ENCODE measurements at places on chromosomes 12 and 14.

GRCh38 chr14:76152333-76152681 is 585 bp downstream of the GPATCH2L start:
- DNase-seq: peak; percentile 52

- DNase-seq: no peak
Observed at GRCh38 chr14:70655110-70655826, 13.6 kb downstream of the TTC9 start.

DNA sequence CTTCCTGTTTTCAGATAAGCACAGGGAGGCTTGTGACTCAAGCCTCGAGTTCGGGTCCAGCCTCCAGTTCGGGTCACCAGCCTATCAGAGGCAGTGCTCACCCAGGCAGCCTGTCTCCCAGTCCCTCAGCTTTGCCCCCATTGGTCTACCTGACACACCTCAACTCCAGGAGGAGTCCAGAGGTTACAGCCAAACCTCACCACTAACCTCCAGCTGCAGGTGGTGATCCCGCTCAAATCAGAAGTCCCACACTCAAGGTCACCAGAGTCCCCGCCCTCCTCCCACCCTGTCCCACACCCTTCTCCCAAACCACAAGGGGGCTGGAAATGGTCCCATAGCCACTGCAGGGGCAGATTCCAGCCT is 42.1 kb downstream of the KDM2B start:
- no peak for DNase-seq

GRCh38 chr12:94571556-94571955 is 78.8 kb downstream of the TMCC3 start:
- DNase-seq: peak; percentile 34

- DNase-seq: no peak
Observed at GRCh38 chr12:115872212-115872611, 405.3 kb downstream of the MED13L start.

- peak; percentile 30 for DNase-seq
Observed at GRCh38 chr14:77910506-77910905, 110.6 kb downstream of the ADCK1 start.

GRCh38 chr12:130354407-130354806 is 16.7 kb downstream of the PIWIL1 start:
- DNase-seq: no peak

DNA sequence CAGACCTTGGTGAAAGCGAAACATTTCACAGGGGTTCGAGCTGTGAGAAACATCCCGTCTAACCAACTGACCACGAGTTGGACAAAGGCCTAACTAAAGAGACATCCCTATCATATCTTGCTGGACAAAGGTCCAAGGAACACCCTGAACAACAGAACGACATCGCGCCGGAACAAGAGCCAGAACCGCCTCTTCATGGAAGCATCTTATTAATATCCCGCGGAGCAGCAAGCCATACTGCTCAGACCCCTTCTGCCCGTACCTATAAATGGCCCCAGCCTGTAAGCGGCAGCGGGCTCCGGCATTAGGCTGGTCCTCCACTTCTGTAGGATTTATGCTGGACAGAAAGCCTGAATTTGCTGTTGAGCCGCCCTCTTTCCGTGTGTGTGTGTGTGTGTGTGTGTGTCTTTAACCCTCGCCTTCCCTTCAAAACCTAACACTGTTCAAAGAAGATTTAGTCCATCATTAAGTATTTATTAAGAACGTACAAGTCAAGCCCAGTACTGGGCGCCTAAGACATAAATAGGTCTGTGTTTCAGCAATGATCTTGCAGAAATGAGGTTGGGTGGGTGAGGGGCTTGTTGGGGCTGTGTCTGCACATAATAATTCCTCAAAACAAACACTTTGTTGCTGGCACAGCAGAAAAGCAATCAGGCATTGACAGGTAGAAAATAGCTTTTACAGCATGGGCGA is 1.9 kb downstream of the SLC6A15 start:
- peak; percentile 53 for DNase-seq

GRCh38 chr12:132847363-132848356 is 19.0 kb upstream of the GOLGA3 start:
- DNase-seq: no peak

DNA sequence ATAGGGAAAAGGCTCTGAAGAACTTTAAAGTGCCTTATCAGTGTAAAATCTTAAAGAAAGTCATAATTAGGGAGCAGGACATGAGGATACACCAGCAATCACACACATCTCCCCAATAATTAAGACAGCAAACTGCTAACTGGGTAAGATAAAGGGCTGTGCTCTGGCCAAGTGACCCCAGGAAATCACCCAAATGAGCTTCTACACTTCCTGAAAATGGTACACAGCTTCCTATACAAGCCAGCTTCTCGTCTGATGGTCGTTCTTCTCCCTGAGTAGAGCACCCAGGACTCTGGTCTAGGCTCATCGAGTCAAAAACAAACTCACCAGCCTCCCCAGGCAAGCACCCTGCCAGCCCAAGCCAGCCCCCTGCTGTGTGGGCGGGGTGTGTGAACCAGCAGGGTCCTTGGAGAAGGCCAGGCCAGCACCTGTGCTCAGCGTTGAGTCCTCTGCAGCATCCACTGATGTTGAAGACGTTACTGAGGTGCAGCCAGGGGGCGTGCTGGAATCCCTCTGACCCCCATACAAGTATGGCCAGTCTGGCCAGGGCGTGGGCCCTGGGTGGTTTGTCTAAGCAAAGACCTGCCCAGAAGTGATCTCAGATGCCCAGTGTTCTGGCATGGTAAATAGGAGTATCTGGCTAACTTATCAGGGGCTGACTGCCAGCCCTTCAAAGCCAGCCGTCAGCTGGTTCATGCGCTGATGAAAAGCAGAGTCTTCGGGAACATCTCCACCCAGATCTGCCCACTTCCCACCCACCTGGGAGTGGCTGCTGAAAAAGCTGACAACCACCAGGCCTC is 41.4 kb downstream of the ACTN1 start:
- no peak for DNase-seq

DNA sequence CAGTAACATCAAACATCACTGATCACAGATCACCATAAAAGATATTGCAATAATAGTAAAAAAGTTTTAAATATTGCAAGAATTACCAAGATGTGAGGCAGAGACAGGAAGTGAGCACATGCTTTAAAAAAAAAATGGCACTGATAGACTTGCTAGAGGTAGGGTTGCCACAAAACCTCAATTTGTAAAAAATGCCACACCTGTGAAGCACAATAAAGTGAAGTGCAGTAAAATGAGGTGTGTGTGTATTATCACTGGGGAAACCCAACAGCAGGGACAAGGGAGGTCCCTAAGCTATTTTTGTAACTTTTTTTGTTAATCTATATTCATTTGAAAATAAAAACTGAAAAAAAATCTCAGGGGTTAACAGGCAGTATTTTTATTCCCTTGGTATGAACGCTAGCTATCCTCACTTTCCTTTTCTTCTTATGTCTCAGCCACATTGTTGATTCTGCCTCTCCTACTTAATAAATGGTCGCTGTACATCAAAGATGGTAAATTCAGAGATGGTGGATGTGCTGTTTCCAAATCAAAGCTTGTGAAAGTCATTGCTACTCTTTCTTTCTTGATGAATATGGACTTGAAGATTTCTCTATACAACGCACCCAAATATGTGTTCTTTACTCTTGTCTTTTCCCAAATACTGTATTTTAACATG is 14.0 kb upstream of the KLRD1 start:
- no peak for DNase-seq

GRCh38 chr14:100155049-100155621 is 4.3 kb downstream of the DEGS2 start:
- peak; percentile 12 for DNase-seq

GRCh38 chr14:74519316-74520074 is 25.9 kb downstream of the ISCA2 start:
- no peak for DNase-seq

GRCh38 chr14:98014851-98015615 is 1217.9 kb downstream of the VRK1 start:
- no peak for DNase-seq

DNA sequence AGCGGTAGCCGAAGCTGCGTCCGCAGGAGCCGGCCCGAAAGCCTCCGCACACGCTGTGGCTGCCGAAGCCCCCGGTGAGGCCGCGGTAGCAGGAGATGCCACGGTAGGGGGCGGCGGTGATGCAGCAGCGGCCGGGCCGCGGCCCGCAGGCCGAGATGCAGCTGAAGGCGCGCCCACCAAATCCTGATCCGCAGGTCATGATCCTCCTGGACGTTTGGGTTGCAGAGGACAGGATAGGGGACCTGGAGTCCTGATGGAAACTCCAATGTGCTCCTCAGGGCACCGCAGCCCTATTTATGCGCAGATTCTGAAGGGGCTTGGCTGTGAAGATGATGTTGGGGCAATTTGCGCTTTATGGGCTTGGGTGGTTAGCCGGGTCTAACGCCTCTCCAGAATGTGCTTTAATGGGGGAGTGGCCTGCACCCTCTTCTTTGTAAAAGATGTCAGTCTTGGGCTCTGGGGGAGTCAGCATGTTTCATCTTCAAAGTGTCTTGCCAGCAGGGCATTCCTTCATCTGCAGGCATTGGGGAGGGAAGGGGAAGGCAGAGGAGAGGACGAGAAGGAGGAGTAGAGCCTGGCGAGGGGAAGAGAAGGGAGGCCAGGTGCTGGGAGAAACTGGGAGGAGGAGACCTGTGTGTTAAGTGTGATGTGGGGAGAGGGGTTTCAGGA is at the start of gene KRT81:
Gene KRT81 (minus strand): TSS at position 268 of the 669 bp plus-strand sequence. CDS start 69 bp downstream, at position 199.
- no peak for DNase-seq

- DNase-seq: no peak
Observed at GRCh38 chr12:46787496-46788055, 38.2 kb downstream of the SLC38A4 start.

DNA sequence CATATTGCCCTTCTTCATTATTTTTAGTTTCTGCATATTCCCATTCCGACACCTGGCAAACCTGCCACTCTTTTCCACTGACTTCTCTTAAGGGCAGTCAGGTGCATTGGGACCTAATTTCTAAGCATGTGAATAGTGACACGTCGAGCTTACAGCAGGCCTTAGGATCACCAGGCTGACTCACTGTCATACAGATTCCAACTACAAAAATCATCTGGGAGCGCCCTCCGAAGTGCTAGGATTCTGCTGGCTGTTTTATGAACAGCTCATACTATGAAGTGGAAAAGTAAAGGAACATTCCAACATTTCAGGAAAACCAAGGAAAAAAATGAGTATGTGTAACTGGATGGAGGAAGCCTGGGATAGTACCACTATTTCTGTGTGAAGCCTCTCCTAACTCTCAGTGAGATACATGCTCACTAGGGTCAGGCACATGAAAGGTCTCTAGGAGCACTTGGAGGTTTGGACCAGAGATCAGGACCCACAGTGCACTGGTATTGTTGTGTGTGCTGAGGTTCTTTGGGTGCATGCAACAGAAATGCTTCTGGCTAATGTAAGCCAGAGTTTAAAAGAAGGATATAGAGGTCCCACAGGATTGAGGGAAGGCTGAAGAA is 257.4 kb downstream of the ZFP36L1 start:
- DNase-seq: no peak

DNA sequence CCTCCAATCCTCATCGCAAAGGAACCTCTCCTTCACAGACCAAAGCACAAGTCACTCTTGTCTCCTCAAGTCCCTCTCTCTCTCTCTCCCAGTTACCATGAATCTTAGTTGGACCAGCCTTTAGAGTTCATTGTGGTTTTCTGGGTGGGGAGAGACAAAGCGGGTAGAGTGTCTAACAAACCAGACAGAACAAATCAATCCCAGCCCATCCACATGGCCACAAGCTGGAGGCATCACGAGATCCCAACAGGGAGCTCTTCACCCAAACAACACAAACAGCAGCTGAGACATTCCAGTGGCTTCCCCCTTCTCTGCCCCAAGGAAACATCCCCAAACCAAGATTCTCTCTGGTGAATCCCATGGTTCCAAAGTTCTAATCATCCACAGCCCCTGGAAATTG is 22.4 kb downstream of the ACTN1 start:
- DNase-seq: no peak

- no peak for DNase-seq
Observed at GRCh38 chr12:69688021-69688420, 11.1 kb downstream of the BEST3 start.

- no peak for DNase-seq
Observed at GRCh38 chr14:35378425-35379233, 25.9 kb downstream of the NFKBIA start.

- DNase-seq: no peak
Observed at GRCh38 chr12:50923361-50924130, 28.8 kb upstream of the HIGD1C start.

DNA sequence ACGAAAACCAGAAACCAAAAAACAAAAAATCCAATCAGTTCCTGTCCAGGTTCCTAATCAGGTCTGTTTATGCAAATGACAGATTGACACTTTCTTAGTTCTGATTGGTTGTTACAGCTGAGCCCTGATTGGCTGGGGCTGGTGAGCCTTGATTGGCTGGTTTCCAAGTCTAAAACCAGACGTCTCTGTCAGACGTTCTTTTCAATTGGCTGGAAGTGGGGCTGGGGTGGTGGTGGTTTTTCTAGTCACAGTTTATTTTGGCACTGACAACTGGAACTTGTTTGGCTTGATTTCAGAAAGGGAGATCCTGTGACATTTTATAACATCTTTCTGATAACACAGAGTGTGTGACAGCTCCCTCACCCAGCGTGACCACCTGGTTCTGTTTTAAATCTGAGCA is 36.1 kb upstream of the PRICKLE1 start:
- no peak for DNase-seq
